ENCODE measurements at places on chromosomes 12 and 14.

- DNase-seq = no peak
Measured at GRCh38 chr14:59829469-59830337, 40.9 kb downstream of the RTN1 start.

- DNase-seq = no peak
Measured at GRCh38 chr14:96256407-96256806, 397 bp downstream of the BDKRB1 start.

DNA sequence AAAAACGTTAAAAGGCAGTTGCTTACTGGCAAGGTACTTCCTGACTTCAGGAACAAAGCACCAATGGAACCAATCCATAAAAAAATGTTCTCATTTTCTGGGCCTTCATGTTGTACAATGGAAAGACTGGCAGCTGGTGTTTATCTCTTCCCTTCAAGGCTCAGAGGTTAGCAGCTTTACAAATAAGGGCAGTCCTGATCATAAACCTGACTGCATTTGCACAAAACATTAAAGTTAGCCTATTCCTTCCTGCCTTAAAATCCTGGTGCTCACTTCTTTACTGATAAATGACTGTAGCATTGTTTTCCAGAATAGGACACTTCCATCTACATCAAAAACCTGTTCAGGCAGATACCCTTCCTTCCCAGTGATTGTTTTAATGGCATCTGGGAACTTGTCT is 19.2 kb downstream of the IL26 start:
- DNase-seq = no peak

- DNase-seq = no peak
Measured at GRCh38 chr12:22042976-22043669, 2.9 kb upstream of the CMAS start.

DNA sequence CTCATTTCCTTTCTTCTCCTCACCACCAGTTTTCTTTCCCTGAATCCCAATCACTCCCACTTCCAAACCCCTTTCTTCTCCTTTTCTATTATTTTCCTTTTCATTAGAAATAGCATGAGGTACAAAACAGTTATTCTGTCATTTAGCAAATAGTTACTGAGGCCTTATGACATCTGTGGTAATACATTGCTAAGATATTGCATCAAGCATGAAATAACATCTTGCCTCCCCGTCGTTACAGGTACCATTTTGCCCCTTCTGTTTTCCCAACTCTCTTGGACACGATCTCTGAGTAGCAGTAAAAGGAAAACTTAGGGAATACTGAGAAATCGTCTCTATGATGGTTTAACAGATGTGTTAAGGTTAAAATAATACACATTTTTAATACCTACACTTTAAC is 175.8 kb upstream of the SOX5 start:
- DNase-seq = no peak

DNA sequence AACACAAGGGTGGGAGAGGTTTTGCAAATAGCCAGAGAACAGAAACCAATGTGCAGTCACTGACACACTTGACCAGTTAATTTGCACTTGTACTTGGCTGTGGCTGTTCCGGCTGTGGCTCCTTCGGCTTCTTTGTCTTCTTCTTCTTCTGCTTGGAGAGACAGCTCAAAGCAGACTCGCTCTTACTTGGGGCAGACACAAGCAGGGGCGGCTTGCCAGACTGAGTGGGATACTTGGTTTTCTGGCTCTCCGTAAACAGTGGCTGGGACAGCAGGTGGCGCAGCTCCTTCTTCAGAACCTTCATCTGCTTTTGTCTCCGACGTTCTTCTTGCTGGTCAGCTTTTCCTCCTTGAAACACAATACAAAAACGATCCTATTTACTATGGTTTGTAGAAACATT is 25.0 kb downstream of the OTUB2 start:
- no peak for DNase-seq

GRCh38 chr12:44078273-44078672 is 242.4 kb downstream of the TMEM117 start:
- DNase-seq = no peak

DNA sequence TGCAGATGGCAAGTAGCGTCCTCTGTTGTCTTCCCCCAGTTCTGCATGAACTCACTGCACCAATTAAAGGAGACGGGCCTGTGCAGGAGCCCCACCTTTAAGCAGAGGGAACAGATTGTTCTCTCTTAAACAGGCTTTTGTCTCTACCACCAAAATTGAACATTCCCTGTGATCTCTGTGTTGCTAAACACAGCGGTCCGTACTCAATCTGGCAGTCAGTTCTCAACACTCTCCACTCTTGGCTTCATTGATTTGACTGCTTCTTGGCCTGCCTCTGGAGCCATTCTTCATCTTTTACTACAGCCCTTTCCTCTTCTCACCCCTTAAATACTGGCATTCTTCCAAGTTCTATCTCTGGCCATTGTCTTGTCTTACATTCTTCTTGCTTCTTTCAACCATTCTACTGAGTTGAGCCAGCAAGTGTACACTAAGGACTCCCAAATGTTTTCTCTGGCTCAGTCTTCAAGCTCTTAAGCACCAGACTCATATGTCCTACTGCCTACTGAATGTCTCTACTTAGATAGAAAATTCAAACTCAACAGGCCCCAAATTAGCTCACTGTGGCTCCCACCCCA is 8.0 kb upstream of the NT5DC3 start:
- no peak for DNase-seq

DNA sequence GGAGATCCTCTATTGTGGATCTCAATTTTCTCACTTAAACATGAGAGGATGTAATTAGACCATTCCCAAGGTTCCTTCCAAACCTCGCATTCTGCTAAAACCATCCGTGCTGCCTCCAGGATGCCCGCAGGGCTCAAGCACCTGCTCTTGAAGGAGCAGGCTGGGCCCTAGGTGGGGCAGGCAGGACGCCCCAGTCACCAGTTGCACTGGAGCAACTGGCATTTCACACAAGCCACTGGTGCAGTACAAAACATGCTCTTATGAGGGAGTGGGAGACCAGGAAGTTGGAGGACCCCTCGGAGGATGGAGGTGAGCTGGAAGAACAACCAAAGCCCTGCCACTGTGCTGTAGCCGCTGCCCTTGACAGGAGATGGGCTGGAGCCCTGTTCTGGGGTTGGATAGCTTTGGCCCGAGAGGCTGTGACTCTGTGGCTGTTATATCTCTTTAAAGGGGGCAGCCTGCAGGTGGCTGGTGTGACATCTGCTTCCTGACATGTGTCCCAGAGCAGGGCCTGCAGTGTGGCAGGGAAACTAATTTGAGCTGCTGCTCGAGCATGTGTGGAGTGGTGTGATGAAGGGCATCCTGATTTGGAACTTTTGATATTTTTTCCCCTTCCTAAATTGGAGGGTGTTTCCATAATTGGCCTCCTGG is 122.2 kb downstream of the CRACR2A start:
- no peak for DNase-seq

DNA sequence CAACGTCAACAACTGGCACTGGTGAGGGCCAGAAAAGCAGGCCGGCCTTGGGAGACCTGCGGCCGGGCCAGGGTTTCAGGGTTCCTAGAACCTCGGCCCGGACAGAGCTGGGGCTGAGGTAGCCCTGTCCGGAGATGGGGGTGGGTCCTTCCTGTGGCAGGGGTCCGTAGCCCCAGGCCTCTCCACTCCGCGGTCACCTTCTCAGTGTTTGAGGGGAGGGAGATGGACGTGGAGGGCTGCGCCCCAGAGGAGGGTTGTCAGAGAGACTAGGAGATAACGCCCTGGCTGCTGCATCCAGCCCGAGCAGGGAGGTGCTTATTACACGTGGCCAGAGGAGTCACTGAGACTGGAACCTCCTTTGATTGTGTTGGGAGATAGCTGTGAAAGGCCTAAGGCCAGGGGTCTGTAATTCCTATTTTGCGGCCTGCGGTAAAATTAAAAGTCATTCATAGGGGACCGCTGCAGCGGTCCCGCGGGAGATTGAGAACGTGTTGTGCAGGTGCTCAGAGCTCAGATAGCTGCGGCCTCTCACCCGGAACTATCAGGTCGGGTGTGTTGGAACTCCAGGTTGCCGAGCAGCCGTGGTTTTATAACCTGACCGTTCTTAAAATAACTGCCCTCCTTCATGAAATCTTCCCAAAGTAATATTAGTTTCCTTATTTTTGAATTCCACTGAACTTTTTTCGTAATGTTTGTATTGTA is 507 bp downstream of the AHSA1 start:
- no peak for DNase-seq

DNA sequence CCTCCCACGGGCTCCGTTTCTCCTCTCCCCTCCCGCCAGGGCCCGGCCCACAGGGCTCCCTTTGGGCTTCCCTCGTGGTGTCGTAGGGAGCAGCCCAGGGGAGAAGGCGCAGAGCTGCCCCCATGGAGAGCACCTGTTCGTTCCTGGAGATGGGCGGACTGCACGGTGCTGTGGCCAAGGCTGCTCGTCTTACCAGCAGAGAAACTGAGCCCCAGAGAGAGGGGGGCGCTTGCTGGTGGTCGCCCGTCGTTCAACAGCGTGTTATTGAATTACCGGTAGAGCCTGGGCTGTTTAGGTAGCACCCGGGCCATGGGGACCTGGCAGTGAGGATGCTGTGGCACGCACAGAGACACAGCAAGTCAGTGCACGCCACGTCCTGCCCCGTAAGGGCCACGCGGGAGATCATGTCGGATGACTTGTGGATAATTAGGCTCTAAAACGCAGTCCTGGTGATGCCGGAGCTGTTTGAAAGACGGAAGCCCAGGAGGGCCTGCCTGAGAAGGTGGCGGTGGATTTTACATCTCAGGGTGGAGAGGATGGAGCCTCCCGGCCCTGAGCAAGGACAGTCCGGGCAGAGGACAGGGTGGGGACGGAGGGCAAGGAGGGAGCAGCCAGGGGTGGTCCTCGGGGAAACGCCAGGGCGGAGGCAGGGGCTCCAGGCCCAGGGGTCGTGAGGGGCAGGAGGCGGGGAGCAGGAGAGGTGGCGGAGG is 134.4 kb downstream of the ADGRD1 start:
- no peak for DNase-seq

DNA sequence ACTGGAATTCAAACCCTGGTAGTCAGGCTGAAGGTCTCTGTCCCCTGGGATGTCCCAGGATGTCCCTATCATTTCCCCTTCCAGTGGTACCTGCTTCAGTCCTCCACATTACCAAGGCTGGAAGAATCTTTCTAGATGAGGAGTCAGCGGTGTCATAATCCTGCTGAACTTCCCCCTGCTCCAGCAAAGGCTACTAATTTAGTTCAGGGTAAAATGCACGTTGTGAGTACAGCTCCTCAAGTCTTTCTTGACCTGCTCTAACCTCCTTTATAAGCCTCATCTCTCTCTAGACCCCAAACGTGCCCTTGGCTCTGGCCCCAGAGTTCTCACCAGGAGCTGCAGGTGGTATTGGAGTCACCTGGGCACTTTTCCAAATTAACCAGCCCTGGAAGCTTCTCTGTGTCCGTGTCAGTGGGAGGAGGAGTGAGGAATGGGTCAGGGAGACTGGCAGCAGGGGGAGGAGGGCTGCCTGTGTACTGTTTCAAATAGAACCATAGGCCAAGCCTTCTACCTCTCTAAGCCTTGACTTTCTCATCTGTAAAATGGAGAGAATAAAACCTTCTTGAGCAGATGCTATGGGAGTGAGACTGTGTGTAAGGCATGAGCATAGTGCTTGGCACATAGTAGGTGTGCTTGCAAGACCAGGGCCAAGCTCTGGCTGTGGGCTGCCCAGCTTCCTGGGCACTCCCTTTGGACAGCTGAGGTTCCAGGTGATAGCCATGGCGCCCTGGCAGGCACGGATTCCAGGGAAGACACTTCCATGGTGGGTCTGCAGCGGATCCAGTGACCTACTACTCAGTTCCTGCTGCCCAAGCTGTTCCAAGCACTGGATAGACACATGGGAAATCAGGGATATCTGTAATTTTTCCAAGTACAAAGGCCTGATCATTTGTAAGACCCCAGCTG is 24.5 kb downstream of the ASB2 start:
- DNase-seq = no peak

- DNase-seq = no peak
Measured at GRCh38 chr12:97595936-97596335, 133.3 kb downstream of the RMST start.

DNA sequence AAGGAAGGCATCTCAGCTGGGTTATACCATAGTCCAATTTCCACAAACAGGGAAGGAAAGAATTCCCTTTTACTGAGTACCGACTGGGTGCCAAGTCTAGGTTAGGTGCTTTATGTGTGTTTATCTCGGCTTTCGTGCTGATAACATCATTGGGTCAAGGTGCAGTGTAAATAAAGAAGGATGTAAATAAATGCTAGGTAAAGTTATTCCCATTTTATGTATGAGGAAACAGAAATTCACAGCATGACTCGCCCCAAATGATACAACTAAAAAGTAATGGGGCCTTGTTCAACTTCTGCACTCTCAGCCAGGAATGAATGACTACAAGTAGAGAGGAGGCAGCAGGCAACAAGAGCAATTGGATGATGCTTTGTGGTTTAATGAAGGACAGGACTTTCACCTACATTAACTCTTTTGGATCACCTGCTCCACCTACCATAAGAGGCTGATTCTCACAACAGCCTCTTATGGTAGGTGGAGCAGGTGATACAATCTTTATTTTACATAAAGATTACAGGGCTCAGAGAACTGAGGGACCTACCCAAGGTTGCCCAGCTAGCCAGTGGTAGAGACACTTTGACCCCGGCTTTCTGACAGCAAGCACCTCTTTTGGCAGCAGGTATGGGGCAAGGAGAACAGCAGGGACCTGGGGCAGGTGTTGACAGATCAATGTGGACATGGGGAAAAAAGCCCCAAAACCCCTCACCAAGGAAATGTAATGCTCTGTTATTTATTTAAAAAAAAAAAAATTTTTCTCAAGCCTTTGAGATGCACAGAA is 213.4 kb upstream of the NUDT4 start:
- no peak for DNase-seq

DNA sequence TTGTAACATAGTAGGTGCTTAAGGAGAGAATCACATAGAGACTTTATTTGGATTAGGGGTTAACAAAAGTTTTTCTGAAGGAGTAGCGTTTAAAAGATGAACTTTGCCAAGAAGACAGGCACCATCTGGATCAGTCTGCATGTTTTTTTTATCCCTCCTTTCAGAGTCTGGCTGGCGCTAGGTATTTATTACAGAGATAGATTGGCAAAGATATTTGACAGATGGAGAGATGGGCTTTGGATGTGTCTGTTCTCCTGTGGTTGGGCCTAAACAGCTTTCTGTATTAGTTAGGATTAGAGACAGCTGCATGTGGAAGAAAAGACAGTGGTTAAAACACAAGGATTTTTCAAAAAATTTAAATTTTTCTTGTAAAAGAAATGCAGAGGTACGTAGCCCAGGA is 133.9 kb downstream of the C12orf75 start:
- DNase-seq = no peak

DNA sequence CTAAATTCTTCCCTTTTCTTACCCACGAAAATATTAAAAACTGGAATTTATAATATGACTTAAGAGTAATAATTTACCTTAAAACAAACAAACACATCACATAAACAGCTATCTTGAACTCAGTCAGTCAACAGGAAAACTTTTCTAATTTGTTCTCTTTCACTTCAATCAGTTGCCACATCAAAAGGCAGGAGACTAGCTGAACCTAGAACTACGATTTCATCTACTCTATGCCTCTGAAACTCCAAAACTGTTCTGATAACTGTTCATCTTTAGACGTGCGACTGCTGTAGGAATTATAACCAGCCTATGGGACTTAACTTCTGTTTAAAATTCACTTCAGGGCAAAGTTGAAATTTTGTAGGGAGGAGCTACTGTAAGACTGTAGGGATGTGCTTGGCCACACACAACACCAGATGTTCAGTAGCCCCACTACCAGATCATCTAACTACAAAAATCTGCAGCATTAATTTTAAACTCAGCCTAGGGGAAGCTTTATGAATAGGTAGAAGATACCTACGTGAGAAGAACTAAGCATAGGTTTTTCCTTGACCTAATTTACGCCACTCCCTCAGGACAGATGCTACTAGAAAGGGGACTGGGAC is 7.6 kb upstream of the RAD51AP1 start:
- no peak for DNase-seq

GRCh38 chr14:100673085-100673806 is 53.4 kb upstream of the DLK1 start:
- peak; percentile 45 for DNase-seq

- DNase-seq = no peak
Measured at GRCh38 chr14:93089521-93090269, 26.0 kb downstream of the ITPK1 start.

Data from iPS DF 19.7 (cell line).